Small intestine (tissue), 16 donors: ENCODE measurements at places on chromosomes 6 and 20. TPM values are rescaled to one million over a fixed set of nuclear protein-coding genes. Genes with fewer than 3 reads are reported as not detected.
A peak's percentile ranks its signal among the peaks of the same experiment; 100 is the strongest.

The PSORS1C2 gene
- polyA plus RNA-seq, result not detected

The RPS21 gene
- polyA plus RNA-seq, result 8,814 TPM

The STMND1 gene
- not detected for polyA plus RNA-seq

The SIRPA gene
- polyA plus RNA-seq, result 11.4 TPM

The TCP11 gene
- polyA plus RNA-seq, result 0.03 TPM

The LRRC1 gene
- polyA plus RNA-seq, result 21.8 TPM

The ULBP3 gene
- 1.4 TPM for polyA plus RNA-seq

The MLIP gene
- polyA plus RNA-seq, result 0.44 TPM

DNA sequence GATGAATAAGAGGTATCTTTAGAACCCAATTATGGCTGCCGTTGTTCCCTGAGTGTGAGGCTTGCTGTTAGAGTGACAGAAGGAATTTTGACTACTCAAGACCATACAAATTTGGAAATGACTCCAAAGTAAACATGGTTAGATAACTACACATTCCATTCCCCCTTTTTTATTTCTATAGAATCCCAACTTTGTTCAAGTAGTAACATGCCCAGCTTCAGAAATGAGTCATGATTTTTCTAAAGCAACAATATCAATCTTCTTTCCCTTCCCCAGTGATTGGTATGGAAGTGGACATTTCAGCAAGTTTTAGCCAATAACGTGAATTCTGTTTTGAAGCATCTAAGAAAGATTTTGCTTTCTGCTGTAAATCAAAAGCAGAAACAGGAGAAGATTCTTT lies 37.8 kb downstream of the HCRTR2 start:
- no peak for DNase-seq

DNA sequence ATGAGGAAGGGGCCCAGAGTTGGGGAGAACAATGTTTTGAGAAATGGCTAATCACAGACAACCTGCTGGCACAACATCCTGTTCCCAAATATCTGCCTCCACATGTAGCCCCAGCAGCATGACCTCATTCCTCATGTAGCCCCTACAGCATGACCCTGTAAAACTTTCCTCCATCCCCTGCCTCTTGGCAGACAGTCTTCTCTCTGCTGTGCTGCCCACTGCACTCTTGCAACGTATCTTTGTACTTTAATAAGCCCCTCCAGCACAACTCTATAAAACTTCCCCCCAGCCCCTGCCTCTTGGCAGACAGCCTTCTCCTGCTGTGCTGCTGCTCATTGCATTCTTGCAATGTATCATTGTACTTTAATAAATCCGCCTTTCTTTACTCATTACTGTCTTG lies 278.8 kb downstream of the HDGFL1 start:
- DNase-seq, result no peak

DNA sequence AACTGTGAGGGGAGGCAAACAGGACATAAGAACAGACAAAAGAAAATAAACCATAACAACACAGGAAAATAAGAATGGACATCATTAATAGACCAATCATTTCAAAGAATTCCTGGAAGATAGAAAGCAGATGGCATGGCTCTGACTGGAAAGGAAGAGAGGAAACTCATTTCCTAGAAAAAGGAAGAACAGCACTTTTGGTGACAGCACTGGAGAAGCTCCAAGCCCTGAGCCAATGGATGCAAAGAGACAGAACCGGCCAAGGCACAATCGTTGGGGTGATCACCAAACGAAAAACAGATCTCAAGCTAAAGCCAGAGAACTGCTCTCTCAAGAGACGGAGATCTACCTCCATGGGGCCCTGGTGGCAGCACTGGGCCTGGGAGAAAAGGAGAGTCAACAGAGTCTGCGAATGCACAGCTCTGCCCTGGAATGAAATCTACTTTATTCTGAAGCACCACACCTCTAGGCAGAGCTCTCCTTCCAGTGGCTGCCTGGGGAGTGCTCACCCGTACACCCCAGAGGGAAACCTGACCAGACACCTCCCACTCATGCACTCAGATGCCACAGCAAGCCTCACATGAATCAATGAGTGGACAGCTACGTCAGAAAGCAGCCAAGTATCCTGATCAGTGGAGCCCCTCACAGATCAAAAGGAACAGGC lies 24.2 kb downstream of the KIAA0319 start:
- no peak for DNase-seq

- no peak for DNase-seq
These were observed 6.2 kb downstream of the CDH22 start for GRCh38 chr20:46302106-46302505.

GRCh38 chr6:44650947-44651346 lies 263.4 kb downstream of the CDC5L start:
- no peak for DNase-seq

DNA sequence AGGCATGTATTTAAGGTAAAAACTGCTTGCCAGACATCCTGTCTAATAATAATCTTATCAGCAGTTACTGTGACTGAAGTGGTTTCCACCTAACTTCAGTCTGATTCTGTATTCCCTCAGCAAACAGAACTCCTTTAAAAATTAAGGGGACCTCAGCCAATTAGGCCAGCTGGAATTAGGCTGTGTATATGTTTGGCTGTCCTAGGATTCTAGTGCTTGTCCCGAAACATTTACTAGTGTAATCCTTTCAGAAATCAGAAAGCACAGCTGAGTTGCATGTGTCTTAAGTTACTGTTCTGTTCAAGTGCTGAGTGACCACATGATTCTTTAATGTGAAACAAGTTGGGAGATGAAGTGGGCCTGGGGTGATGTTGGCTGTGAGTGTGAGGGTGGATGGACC lies 120.9 kb upstream of the SUPT3H start:
- DNase-seq, result no peak

- no peak for DNase-seq
These were observed 5.8 kb downstream of the OLIG3 start for GRCh38 chr6:137488150-137489045.

GRCh38 chr6:2378891-2379652 lies 133.7 kb upstream of the GMDS start:
- no peak for DNase-seq

- DNase-seq, result no peak
These were observed 10.5 kb upstream of the TTK start for GRCh38 chr6:79993911-79994309.

GRCh38 chr6:49541936-49542335 lies 8.5 kb upstream of the C6orf141 start:
- DNase-seq, result no peak

GRCh38 chr20:52731093-52731492 lies 241.1 kb upstream of the TSHZ2 start:
- DNase-seq, result no peak

- DNase-seq, result no peak
These were observed 65.3 kb downstream of the PRR18 start for GRCh38 chr6:166242888-166243287.

GRCh38 chr6:162750776-162751175 lies 23.0 kb downstream of the PACRG start:
- no peak for DNase-seq

- no peak for DNase-seq
These were observed 183.8 kb upstream of the UST start for GRCh38 chr6:148563066-148563465.

DNA sequence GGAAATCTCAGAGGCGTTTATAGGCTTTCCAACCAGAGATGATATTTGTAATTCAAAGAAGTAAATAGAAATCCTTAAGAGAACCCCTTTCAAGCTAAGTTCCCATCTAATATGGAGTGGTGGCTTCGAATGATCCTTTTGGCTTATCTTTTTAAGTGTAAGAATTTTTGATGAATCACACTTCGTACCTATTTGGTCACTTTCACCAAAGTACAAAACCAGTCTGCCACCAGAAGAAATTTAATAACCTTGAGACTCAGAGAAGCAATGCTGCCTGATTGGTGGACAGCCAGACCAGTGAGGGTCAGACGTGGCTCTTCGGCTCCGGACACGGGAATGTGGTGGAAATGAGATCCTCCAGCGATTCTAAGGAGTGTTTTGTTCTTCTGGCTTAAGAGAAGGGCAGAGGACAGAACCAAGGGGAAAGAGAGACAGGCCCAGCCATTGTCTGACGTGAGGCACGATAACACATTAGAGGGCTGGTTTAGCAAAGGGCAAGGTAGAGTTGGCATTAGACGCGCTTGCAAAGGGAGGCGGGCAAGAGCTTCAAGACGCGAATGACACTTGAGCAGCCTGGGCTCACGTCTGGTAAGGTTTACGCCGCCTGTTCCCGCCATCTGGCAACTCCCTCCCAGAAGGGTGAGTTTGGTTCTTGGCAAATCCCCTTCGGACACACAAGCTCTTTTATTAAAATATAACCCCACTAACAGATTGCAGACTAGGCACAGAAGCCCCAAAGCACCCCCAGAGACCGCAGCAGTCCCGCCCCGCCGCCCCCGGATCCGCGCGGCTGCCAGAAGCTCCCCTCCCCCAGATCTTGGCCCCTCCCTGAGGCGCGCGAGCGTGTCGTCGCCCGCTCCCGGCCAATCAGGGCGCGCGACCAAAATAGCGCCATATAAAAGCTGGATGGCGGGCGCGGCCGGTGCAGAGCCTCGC lies 50.0 kb upstream of the EZR start:
- DNase-seq, result no peak

GRCh38 chr6:46305833-46306232 lies 135.1 kb upstream of the ENPP5 start:
- DNase-seq, result no peak

DNA sequence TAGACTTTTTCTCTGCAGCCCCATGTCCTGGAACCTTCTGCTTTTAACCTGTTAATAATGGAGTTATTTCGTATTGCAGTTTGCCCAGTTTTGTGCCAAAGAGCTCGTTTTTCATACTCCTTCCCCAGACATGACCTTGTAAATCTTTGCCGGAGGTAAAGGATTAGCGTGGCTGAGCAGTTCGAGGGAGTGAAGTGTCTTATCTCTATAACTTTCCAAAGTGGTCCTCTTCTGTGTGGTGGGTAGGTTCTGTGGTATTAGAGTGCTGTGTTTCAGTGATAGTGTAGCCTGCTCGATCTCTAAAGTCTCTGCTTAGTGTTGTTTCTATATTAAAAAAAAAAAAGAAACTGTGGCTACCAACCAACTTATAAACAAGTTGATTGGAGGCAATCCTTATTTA lies 67.5 kb downstream of the FARS2 start:
- no peak for DNase-seq

- no peak for DNase-seq
These were observed 52.7 kb downstream of the DAAM2 start for GRCh38 chr6:39844866-39845265.

- peak; percentile 73 for DNase-seq
These were observed 13.3 kb upstream of the RBPJL start for GRCh38 chr20:45293041-45294002.

DNA sequence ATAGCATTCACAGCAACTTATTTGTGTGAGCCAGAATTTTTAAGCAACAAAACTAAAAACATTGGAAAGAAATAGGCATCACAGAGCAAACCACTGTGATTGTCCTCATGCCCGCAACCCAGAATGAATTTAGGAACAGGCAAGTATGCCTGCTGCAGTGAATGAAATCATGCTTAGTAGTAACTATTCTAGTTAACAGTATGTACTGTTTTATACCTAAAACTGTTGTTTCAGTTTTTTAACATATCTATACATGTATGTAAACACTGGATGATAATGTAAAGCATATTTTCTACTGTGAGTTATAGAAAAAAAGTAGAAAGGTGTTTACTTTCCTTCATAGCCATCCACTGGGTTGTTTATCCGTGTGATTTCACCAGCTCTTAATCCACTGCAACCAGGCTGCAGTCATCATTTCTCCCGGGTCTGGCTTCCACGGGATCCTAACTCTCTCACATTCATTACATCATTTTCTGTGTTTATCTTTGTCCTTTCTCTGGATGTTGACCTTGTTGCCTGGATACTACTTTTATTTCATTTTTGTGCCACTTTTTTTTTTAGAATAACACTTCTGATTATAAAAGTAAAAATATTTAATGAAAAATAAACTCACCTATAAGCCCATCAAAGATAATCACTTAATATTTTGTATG lies 3.6 kb upstream of the ARFGEF3 start:
- DNase-seq, result no peak

GRCh38 chr6:74041420-74041819 lies 345.4 kb downstream of the CD109 start:
- no peak for DNase-seq

DNA sequence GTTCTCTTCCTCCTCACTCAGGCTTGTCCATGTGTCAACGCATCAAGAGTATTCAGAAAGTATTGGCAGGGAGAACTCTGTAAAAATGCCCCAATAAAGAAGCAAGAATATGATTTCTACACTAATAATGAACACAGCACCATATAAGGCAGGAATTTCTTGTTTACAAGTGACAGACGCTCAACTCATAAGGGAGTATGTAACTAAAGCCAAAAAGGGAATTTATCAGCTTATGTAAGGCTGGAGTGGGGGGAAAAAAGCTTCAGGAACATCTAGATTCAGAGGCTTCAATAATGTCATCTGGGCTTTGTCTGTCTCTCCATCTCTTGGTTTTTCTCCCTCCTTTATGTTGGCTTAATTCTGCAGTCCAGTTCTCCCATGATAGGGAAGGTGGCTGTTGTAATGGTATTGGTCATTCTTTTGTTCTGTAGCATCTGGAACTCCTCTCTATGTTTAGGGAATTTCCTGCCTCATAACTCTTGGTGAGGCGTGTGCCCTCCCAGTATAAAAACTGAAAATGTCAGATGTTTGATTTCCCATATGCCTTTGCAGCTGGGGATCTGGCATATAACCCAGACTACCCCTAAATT lies 125.1 kb upstream of the COL21A1 start:
- DNase-seq, result no peak

DNA sequence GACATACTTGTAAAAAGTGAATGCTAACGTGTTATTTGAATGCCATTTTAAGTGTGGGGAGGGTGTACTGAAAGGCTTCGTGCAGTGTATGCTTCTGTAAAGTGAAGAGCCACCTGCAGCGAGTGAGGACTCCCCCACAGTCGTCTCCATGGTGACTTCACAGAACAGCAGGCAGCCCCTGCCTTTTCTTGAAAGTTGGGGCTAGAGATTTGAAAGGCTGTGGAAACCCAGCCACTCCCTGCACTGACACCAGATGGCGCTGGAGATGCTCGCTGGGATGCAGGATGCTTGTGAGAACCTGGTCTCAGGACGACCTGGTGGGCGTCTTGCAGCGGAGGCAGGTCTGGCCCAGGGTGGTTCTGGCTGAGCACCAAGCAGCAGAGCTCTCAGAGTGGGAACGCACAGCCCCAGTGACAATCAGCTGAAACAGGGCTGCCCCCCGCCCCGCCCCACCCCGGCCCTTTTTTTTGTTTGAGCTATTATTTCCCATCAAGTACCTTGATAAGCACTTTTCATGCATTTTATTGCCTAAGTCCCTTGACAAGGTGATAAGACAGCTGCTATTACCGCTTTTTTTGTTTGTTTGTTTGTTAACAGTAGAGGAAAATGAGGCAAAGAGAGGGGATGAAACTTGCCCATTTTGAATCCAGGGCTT lies 150.3 kb downstream of the SYCP2 start:
- peak; percentile 71 for DNase-seq

DNA sequence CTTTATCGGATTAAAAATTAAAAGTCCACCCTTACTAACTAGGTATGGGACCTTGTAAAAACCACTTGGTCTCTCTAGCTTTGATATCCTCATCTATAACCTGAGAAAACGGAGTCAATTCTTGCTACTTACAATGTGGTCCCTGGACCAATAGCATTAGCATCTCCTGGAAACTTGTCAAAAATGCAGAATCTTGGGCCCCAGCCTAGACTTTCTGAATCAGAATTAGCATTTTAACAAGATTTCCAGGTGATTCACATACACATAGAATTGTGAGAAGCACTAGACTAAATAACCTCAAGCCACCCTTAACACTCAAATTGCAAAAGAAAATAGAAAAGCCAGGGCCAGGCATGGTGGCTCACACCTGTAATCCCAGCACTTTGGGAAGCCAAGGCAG lies 96.6 kb downstream of the RNGTT start:
- DNase-seq, result no peak
